ENCODE measurements at places on chromosomes 16 and 17.

DNA sequence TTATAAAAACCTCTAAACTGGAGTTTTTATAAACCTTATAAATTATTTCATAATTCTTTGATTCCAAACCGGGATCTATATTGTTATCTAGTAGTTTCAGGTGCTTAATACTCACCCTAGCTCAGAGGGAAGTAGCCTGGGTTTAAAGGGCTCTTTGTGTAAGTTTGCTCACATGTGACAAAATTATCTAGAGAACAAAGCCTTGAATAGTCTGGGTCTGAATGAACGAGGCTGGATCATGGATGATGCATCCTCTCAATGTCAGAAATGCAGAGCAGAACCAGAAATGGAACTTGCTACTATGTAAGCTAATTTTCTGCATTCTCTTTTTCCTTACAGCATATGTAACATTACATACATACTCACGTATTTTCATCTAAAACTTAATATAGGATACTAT is 103.9 kb upstream of the NETO2 start:
- no peak for DNase-seq

DNA sequence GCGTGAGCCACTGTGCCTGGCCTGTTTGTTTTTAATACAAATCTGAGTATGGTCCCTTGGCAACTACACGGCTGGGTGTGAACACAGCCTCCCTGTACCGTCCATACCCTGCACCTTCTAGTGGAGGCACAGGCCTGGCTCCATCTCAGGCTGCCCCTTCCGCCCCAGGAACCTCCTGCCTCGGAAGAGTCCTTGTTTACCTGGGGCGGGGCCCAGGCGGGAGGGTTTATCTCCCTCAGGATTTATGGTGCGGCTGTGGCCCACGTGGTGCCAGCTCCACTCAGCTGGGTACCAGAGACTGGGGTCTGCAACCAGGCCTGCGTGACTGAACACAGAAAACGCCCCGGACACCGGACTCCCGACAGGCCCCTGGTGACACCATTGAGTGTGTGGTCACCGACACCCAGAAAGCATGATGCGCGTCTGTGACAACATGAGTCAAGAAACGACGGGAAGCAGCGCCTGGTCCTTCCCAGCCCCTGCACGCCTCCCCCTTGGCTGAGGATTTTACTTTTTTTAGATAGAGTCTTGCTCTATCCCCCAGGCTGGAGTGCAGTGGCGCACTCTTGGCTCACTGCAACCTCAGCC is 19.0 kb downstream of the UNKL start:
- no peak for DNase-seq

- DNase-seq: no peak
Measured at GRCh38 chr17:52738791-52739190, 580.3 kb upstream of the CA10 start.

- DNase-seq: no peak
Measured at GRCh38 chr16:54631782-54632181, 298.9 kb upstream of the IRX5 start.

GRCh38 chr16:89063768-89064320 is 29.8 kb upstream of the ACSF3 start:
- DNase-seq: no peak

GRCh38 chr17:19728084-19728495 is 11.7 kb upstream of the SLC47A2 start:
- DNase-seq: peak; percentile 32

DNA sequence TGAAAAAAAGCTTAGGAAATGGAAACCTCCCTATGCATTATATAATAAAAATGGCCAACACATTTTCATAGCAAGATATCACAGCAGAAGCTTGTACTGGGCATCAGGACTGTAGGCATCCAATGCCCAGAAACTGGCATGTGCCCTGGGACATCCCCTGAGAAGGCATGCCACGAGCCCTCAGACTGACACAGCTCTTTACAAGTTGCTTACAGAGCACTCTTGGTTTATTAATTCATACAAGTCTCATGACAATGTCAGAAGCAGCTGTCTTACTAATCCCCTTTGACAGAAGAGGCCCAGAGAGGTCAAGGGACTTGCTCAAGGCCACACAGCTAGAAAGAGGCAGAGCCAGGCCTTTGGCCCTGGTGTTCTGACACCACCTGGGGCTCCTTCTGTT is 5.6 kb upstream of the CCL2 start:
- no peak for DNase-seq

Measured in cerebellar nuclear complex (tissue), 1 donor.